AG08395 (cell line): ENCODE measurements at places on chromosomes 4 and X.

DNA sequence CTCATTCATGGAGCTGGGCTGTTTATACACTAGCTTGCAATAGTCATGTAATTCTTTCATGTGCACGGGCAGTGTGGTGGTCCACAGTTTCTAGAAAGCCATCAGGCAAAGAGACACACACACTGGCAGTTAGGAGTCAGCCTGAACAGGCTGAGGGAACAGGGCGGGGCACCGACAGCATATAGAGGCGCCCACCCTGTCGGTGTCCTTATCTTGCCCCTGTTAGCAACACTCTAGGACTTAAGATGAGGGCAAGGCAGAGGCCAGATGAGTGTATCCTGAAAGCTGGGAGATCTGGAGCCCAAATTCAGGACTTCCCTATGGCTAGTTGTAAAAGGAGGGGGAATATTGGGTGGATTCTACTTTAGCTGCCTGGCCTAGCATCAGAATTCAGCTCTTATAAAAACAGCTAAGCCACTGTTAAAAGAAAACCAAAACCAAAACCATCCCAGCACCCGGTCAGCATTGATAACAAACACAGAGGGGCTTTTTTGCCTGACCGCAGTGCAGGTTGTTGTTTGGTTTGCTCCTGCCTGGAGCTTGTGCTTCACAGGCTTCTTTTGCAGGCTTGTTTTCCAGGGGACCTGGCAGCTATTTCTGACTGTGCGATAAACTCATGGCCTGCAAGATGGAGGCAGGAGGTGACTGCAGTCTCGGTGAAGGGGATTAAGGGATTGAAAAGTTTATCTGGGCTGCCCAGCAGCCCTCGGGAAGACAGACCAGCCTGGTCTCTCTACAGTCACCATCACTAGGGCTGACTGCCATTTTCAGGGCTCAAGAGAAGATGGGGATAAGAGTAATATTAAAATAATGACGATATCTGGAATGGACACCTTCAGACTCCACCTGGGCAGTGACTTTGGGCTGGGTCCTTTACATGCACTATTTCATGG, 638.9 kb downstream of the MID1IP1 start:
- no peak for DNase-seq

GRCh38 chr4:111666826-111667360, 478.4 kb upstream of the FAM241A start:
- no peak for DNase-seq

DNA sequence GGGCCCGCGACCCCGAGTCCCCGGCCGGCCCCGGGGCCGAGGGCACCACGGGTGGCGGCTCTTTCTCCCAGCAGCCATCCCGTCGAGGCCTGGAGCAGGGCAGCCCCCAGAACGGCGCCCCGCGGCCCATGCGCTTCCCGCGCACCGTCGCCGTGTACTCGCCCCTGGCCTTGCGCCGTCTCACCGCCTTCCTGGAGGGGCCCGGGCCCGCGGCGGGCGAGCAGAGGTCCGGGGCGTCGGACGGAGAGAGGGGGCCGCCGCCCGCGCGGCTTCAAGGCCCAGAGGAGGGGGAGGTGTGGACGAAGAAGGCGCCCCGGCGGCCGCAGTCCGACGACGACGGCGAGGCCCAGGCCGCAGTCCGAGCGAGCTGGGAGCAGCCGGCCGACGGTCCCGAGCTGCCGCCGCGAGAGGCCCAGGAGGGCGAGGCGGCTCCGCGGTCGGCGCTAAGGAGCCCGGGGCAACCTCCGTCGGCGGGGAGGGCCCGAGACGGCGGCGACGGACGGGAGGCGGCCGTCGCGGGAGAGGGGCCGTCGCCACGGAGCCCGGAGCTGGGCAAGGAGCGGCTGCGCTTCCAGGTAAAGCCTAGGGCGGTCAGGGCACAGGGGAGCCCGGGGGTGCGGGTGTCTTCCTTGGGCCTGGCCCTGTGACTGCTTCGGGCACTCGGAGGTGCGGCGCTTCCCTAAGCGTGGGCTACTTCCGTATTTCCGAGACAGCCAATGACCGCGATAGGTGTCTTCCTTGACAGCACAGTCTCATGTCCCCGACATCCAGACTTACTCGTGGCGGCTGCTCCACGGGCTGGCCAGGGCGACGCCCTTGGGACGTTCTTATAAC, 845 bp downstream of the ZAR1 start:
- no peak for DNase-seq

GRCh38 chr4:139210486-139210885, 33.5 kb upstream of the ELF2 start:
- no peak for DNase-seq

GRCh38 chr4:140070973-140071372, 83.0 kb downstream of the MAML3 start:
- no peak for DNase-seq

- DNase-seq = peak; percentile 59
Observed at GRCh38 chr4:138749303-138749702, 266.3 kb upstream of the NOCT start.

DNA sequence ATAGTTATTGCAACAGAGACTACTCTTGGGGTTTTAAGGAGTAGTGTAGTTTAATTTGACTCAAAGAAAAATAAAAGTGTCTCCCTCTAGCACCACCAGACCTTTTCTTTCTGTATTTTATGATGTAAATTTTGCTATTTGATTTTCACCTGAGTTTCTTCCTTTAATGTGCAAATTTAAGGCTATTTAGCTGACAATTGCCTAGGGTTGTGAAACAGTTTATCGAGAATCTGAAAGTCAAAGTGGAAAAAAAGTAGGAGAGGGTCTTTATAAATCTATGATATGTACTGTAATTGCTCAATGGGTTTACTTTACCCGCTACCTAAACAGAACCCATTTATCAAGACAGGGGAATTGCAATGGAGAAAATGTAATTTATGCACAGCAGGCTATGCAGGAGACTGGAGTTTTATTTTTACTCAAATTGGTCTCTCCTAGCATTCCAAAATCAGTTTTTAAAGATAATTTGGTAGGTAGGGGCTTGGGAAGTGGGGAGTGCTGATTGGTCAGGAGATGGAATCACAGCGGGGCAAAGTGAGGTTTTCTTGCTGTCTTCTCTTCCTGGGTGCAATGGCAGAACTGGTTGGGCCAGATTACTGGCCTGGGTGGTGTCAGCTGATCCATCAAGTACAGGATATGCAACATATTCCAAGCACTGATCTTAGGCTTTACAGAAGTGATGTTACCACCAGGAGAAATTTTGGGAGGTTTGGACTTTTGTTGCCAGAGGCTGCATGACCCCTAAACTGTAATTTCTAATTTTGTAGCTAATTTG, 228.6 kb upstream of the TACR3 start:
- DNase-seq = no peak

GRCh38 chr4:12110627-12111026, 681.9 kb upstream of the HS3ST1 start:
- no peak for DNase-seq

DNA sequence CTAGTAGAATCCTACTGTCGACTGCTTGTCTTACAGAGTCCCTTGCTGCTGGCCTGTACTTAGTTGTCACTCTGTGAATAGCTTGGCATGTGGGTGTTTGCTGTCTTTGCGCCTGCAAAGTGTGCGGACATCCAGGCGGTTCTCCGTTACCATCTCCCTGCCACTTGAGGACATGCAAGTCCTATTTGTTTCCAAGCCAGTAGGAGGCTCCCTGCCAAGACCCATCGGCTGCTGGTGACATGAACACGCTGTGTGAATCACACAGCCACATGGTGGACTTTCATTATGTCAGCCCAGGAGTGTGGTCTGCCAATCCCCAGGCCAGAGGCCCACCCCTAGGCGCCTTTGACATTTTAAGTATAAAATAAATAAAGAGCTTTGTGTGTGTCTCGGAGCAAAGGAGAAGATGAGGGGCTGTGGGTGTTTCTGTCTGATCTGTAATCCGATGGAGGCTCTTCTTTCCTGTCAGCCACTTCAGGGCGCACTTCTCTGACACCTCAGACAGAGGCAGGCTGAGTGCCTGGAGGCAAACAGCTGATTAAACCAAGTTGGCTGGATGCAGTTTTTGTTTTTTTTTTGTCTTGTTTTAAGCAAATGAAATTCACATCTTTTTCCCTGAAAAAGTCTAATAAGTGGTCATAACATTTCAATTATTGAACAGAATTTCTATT, 51.5 kb downstream of the ALPK1 start:
- DNase-seq = peak; percentile 89

- peak; percentile 33 for DNase-seq
Observed at GRCh38 chr4:174358829-174359228, 75.1 kb downstream of the CEP44 start.

DNA sequence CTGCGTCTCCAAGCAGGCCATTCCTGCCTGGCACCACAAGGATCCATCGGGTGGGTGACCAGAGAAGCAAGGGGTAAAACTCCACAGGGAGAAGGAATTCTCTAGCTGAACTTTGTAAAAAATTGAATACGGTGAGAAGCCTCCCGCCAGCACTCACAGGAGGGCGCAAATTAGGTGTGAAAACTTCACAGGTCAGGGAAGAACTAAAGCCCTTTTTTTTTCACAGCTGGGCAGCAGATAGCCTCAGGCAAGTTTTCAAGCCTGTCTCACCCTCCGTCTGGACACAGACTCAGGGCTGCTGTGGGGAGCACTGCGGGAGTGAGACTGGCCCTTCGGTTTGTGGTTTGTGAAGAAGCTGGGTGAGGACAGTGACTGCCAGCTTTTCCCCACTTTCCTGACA, 224.1 kb upstream of the FGF16 start:
- no peak for DNase-seq

- DNase-seq = no peak
Observed at GRCh38 chrX:87409113-87409841, 108.3 kb upstream of the KLHL4 start.

- DNase-seq = no peak
Observed at GRCh38 chr4:14513471-14513870, 488.8 kb upstream of the CPEB2 start.

- no peak for DNase-seq
Observed at GRCh38 chr4:74547042-74547441, 102.1 kb downstream of the AREG start.

- DNase-seq = no peak
Observed at GRCh38 chr4:117770269-117771102, 263.8 kb upstream of the NDST3 start.

GRCh38 chrX:135191838-135192237, 20.6 kb upstream of the CT55 start:
- no peak for DNase-seq

DNA sequence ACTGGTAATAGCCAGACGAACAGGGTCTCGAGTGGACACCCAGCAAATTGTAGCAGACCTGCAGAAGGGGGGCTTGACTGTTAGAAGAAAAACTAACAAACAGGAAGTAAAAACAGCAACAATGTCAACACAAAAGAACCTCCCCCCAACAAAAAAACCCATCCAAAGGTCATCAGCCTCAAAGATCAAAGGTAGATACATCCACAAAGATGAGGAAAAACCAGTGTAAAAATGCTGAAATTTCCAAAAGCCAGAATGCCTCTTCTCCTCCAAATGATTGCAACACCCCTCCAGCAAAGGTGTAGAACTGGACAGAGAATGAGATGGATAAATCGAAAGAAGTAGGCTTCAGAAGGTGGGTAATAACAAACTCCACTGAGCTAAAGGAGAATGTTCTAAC, 313.0 kb upstream of the TEX13C start:
- DNase-seq = no peak

DNA sequence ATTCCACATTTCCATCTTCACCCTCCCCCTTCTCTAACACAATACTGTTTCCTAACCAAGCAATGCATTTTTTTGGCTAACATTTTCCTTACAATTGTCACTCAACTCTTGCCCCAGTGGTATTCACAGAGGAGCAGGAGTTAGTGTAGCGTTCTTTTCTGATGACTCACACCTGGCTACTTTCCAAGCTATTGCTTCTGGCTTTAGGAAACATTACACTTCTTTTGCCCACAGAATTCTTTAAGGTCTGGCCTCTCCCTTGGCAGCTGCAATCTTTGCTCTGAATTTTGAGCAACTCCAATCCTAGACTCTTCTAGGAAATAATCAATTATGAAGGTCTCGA, 27.5 kb upstream of the PDGFC start:
- peak; percentile 89 for DNase-seq

DNA sequence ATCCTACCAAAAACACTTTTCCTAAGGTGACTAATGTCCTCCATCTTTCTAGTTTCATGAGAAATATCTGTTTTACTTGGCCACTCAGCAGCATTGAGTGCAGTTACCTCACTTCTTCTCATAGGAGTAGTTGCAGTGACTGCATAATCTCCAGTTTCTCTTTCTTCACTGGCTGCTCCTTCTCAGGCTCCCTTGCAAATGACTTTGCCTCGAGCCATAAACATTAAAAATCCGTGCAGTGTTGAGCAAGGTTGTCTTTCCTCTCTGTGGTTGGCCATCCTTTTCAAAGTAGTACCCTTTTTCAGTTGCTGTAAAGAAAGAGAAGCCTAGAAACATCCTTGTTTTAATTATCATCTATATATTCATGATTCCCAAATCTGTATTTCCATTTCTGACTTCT, 10.2 kb upstream of the PRKG2 start:
- no peak for DNase-seq

- DNase-seq = no peak
Observed at GRCh38 chrX:48854898-48855297, 19.5 kb upstream of the PCSK1N start.

GRCh38 chrX:122078079-122078478, 1030.7 kb downstream of the GLUD2 start:
- DNase-seq = no peak

DNA sequence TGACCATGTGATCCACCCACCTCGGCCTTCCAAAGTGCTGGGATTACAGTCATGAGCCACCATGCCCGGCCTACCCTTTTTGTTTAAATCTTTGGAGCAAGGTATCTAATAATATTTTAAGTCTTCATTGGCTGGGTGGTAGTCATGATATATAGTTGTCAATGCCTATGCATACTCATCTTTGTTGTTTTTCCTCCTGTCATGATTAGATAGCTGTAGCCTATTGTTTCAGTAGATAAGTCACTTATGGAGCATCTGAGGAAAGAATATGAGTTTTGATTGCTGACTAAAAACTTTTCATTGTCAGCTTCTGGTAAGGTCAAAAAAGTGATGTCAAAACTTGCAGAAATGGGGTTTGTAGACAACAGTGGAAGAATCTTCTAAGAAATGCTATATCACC, 119.8 kb downstream of the KDM6A start:
- DNase-seq = no peak

- DNase-seq = peak; percentile 60
Observed at GRCh38 chrX:48897157-48897624, 377 bp downstream of the TIMM17B start.

GRCh38 chr4:185651851-185652250, 116.5 kb upstream of the PDLIM3 start:
- DNase-seq = no peak

GRCh38 chrX:13840121-13840520, 23.2 kb upstream of the GPM6B start:
- no peak for DNase-seq

- DNase-seq = peak; percentile 72
Observed at GRCh38 chr4:75916091-75916661, 13.9 kb upstream of the PPEF2 start.

DNA sequence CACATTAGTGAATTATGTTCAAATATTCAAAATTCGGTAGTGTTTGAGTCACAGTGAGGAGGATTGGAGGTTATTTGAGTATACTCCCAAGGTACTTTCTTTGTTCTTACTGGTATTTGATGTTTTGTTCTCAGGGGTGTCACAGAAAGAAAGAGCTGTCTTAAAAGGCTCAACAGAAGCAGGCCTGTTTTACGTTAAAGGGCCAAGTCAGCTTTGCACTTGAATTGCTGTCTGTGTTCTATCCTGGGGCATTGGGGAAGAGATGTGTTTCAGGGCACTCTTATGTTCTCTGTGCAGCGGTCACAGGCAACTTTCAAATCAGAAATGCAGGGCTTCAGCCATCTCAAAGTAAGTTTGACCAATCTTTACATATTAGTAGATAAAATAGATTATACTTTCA, 1113.1 kb upstream of the LCORL start:
- no peak for DNase-seq

- peak; percentile 19 for DNase-seq
Observed at GRCh38 chr4:53622739-53623151, 31.5 kb upstream of the LNX1 start.

GRCh38 chrX:150929058-150929457, 30.6 kb upstream of the CD99L2 start:
- no peak for DNase-seq
